ENCODE measurements at places on chromosomes 11 and 22.

DNA sequence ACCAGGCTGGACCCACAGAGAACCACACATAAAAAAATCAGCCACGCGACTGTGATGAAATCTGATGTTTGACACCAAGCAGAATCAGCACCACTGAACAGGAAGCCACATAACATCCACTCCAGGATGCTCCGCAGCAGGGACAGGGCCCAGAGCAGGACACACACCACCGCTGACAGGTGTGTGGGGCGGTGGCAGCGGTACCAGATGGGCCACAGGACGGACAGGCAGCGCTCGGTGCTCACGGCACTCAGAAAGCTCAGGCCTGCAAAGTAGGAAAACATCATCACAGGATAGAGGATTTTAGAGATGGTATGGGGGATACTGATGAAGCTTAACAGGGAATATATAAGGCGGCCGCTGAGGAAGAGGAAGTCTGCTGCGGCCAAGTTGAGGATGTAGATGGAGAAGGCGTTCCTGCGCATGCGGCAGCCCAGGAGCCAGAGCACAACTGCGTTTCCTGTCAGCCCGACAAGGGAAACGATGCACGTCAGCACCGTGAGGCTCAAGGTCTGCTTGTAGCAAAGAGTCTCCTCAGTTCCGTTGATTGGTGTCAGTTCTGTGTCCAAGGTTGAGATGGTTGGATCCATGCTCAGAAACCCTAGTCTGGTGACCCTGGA is 4.9 kb downstream of the MRGPRX1 start:
- no peak for DNase-seq

GRCh38 chr22:43881091-43882061 is 10.4 kb downstream of the PNPLA5 start:
- DNase-seq = no peak

DNA sequence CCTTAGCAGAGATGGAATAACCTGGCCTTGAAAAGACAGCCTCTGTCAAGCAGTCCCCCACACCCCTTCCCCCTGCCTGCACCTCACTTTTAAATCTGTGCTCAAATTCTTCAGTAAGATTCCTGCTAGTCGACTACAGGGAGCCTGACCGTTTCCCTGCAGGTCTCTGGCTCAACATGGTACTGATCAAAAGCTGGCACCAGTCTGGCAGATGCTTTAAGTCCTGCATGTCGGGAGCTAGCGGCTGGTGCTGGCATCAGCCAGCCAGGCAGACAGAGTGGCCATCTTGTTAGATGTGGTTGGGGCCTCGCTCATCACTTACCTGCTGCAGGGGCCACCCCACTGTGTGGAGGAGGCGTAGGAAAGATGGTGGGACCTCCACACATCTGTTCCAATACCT is 204.4 kb upstream of the SORL1-AS1 start:
- peak; percentile 51 for DNase-seq

DNA sequence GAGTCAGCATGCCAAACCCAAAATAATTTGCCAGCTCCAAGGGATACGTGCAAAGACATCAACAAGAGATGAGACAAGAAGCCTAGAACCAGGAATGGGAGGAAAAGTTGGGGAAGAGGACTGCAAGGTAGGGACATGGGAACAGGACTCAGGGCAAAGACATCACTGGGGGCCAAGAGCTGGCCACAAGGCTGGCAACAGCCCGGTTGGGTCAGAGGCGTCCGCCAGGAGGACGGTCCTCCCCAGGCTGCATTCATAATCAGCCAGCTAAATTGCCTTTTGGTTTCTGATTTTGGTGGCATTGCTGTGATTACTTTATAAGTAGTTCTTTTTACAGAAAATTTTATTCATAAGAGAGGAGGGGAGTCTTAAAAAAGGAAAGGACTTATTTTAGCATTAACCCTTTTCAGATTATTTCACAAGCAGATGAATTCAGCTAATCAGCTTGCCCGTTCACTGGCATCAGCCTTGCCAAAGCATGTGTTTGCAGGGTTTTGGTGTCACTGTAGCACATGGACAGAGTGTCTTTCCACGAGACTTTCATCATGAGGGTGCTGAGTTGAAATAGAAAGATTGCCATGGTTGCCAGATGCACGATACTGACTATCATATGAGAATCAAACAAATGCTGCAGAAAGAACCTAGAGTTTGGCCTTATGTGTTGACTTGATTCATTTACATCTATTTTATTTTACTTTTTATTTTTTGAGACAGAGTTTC is 23.2 kb upstream of the NAV2 start:
- DNase-seq = peak; percentile 95

- peak; percentile 33 for DNase-seq
Observed at GRCh38 chr11:31110830-31111229, 258.7 kb downstream of the DCDC1 start.

DNA sequence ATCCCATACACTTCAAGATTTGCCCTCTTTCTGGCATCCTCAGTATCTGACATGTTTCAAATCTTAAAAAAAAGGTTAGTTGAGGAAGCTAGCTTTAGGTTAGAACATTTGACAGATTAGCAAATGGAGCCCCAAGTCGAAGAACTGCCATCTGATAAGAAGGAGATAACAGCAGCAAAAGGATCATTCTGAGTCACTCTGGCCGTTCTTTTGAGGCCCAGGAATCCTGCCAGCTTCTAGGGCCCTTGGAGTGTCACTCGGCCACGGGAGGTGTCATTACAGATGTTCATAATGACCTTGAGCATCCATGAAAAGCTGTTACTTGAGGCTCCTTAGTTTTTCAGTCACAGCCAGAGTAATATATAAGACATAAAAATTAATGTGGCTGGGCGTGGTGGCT is 132.1 kb upstream of the RASSF10 start:
- no peak for DNase-seq

GRCh38 chr11:84740050-84740449 is 887.1 kb downstream of the DLG2 start:
- DNase-seq = no peak

- DNase-seq = no peak
Observed at GRCh38 chr22:29198240-29198639, 7.5 kb upstream of the EMID1 start.

DNA sequence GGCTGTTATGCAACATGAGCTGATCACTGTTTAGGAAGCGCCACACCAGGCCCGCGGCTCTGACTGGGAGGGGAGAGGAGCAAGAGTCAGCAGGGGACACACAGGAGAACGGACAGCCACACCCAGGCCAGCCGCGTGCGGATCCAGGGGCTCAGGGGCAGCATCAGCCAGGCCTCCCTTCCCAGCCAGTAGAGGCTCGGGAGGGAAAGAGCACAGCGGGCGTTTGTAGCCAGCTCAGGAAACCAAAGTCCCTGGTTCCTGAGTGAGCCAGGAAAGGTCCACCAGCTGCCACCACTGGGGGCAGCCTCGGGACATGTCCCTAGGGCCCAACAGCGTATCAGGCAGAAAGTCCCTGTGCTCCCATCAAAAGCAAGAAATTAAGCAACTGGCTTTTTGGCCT is 71.8 kb upstream of the PITPNB start:
- DNase-seq = no peak

DNA sequence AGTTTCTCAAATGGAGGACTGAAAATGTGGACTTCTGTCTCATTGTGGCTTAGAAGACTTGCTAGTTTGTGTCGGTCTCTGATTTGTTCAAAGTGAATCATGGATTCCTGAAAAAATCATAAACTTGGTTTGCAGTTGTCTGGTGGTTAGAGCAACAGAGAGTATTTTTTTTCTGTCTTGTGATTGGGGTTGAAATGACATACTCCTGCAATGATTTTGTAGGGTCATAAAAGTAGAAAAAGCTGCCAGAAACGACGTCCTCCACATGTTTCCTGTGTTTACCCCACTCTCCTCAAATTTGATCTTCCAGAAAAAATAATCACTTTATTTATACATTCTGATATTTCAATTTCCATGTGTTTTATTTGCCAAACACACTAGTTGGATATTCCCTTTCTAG is 219.2 kb upstream of the PGR start:
- DNase-seq = no peak

Data from brain (organoid and tissue), 16 donors.